ENCODE measurements at places on chromosomes 5 and 9.

DNA sequence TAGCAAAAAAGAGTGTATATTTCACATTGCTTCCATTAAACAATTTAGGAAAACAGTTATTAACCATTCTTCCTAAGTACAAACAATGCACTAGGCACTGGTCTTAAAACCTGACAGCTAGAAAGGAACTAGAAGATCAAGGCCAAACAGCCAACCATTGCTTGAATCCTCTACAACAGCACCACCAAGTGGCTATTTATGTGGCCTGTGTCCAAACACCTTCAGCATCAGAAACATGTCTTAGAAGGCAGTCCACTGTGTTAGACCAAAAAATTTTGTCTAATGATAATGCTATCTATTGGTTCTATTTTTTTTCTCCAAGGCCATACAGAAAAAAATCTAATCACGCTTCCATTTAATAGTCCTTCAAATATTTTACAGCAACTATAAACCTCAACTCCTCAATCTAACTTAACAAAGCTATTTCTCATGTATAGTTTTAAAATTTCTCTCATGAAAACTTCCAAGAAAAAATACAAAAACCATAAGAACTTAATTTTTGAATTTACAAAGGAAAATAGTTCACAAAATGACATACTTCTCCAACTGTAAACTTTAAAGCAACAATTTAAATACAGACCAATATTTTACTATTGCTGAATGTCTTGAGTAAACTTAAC is 36.1 kb downstream of the CAAP1 start:
- DNase-seq: peak; percentile 22

- DNase-seq: no peak
Measured at GRCh38 chr5:54760182-54760935, 225.0 kb downstream of the ESM1 start.

- no peak for DNase-seq
Measured at GRCh38 chr5:132839426-132840301, 9.2 kb upstream of the SHROOM1 start.

DNA sequence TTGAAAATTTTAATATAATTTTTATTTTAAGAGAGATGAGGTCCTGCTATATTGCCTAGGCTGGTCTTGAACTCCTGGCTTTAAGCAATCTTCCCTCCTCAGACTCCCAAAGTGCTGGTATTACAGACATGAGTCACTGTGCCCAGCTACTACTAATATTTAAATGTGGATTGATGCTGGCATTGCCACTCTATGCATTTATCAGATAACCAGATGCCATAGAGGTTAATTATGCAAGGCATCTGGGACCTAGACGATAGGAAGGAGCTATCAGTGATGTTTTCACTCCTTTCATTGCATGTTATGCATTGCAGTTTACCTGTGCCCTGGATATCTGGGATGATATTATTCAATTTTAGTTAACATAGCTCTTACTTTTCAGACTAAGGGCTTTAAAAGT is 127.0 kb downstream of the RPS23 start:
- no peak for DNase-seq

DNA sequence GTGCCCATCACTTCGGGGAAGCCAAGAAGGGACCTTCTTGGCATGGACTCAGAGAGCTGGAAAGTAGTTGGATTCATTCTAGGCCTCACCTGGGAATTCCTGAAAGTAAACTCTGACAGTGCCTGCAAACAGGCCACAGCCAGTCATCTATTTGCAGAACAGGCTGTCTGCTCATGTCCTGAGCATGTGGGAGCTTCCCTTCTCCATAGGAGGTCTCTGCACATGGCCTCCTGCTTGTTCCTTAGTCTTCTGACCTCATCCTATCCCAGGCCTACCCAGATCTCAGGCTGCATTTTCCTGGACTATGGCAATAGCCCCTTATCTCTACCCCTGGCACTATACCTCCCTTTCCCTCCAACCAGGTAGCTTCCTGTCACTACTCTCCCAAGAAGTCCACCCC is 67.2 kb upstream of the FSTL4 start:
- no peak for DNase-seq

GRCh38 chr5:8750100-8750499 is 795.8 kb downstream of the SEMA5A start:
- DNase-seq: no peak

Measured in stimulated activated CD4-positive, alpha-beta T cell treated with anti-CD3 and anti-CD28 coated beads, Interleukin-15, amount 100 ng/mL, for 24 hours (primary cell).